ENCODE measurements at places on chromosomes 13 and 19.

GRCh38 chr13:21225841-21226581, 49.6 kb downstream of the MRPL57 start:
- DNase-seq = no peak

DNA sequence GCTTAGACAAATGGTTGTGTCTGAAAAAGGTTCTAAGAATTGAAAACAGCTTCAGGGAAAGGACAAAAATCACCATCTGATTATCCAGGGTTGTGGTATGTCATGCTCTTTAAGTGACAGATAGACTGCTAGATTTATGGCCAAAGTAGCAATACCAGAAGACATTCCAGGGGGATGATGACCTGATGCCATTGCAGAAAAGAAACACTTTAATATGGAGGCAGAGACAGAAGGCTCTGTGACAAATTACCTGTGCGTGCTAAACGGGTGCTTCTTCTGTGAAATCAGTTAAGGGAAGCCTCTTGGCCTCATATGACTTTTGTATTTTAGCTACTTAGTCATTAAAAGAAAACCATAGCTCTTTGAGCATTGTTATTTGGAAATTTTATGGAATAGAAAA, 144.3 kb upstream of the RNF113B start:
- DNase-seq = no peak

GRCh38 chr13:35978607-35979316, 152.4 kb downstream of the DCLK1 start:
- peak; percentile 32 for DNase-seq

GRCh38 chr13:64029343-64030093, 2613.9 kb upstream of the PCDH20 start:
- peak; percentile 5 for DNase-seq

GRCh38 chr19:45280471-45280961, 29.4 kb downstream of the MARK4 start:
- DNase-seq = no peak

Measured in NCI-H510A treated with DMSO at 0.1 percent for 48 hours (cell line).